ENCODE measurements at places on chromosomes 16 and 17.

DNA sequence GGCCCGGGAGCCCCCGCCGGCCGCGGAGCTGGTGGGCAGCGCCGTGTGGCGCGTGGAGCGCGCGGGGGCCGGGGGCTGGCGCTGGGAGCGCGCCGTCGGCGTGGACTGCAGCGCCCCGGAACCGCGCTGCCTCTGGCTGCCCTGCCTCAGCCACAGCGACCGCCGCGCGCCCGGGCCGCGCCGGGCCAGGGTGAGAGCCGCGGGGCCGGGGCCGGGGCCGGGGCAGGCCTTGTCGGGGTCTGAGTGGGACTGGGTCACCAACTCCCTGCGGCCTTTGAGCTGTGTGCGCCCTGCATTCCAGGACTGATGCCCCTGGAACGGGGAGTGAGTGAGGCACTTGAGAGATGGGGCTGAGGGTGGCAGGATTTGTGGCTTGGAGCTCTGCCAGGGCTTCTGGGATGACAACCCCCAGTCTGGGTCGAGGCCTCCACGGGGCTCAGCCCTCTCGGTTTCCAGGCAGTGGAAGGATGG lies 25.7 kb downstream of the ARHGAP23 start:
- DNase-seq, result no peak

- DNase-seq, result no peak
These were observed 187.0 kb upstream of the CDH13 start for GRCh38 chr16:82439678-82440293.

GRCh38 chr16:61969077-61969382 lies 67.2 kb downstream of the CDH8 start:
- DNase-seq, result no peak

GRCh38 chr17:18928628-18929125 lies 23.3 kb upstream of the SLC5A10 start:
- no peak for DNase-seq

- DNase-seq, result no peak
These were observed 232.2 kb upstream of the HS3ST3A1 start for GRCh38 chr17:13833921-13834320.

DNA sequence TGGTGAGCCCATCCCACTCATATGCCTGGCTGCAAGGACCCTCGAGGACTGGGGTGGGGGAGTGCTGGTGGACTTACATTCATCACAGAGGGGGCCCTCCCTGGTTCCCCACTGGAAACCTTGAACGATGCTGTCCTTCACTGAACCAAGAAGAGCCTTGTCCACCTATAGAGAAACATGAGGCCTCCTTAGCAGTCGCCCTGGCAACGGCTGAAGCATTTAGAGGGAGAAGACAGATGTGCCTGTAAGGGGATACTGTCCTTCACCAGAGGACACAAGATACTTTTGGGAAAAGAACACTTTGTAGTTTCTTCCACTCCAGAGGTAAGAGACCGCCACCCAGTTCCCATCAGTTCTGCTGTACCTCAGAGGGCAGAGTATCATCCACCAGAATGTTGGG lies 6.5 kb downstream of the HIGD1B start:
- DNase-seq, result no peak

- DNase-seq, result no peak
These were observed 95.6 kb downstream of the SMG6 start for GRCh38 chr17:2207815-2208515.

Measured in spinal cord (tissue), 10 donors.